Amniotic epithelial cell (primary cell): ENCODE measurements at places on chromosomes 6 and 20.

DNA sequence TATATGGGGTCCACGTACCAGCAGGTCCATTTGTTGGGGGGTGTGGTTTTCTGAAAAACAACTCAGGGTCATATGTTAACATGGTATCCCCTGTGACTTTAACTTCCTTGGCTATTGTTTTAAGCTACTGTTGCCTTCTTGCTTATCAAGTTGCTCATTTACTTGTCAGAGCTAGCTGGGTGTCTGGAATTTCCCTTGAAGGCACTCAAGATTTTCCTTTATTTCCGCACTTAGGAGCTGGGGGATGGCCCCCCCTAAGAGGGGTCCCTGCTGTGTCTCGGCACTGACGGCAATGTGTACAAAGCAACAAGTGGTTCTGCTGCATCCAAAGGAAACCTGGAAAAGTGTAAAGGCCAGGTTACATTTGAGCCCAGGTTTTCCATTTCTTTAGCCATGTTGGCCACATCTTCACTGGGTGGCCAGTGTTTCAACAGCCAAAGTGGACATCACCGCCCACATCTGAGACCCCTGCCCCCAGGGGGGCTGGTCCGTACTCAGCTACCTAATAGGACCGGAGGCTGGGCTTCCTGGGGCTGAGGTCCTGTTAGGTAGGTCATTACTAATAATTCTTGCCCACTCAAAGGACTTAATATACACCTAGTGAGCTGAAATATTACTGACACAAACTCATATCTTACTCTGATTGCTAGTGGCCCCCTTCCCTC is 24.8 kb upstream of the SYNDIG1 start:
- DNase-seq, result no peak

- DNase-seq, result no peak
These were observed 42.3 kb downstream of the YTHDF1 start for GRCh38 chr20:63173552-63174191.

DNA sequence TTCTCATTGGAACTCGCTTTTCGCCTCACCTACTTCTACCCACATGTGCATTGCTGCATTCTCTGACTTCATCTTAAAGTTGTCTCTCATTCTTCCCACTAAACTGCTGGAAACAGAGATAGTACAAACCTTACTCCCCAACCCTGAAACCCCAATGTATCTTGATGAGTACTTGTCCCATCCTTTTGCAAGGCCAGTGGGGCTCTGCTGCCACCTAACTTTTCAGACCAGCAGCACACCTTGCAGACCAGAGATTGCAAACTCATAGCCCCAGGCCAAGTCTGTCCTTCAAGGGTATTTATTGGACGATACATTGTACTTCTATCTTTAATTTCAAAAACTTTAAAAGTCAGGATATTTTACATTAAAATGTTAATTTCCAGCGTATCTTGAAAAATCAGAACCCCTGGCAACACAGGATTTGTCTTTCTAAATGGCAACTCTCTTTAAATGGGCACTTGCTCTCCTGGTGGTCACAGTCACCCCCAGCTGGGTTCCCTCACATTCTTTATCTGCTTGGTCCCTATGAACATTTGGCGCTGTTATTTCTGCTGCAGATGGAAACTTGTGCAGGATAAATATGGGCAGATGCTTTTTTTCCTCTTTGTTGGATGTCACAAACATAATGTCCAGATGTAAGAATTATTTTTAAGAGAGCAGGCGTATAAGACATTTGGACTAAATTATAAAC is 83.9 kb downstream of the SOD2 start:
- DNase-seq, result no peak

DNA sequence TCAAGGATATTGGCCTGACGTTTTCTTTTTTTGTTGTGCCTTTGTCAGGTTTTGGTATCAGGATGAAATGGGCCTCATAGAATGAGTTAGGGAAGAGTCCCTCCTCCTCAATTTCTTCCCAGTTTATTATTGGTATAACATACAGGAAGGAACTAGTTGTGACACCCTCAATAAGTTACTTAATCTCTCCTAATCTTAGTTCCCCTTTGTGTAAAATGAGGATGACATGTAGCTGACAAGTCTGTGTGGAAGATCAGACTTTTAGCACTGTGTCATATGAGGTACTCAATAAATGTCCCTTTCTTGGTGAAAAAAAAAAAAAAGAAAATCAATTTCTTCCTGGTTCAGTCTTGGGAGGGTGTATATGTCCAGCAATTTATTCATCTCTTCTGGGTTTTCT is 155.8 kb downstream of the PDE7B start:
- no peak for DNase-seq

GRCh38 chr20:62160253-62160652 is 16.7 kb downstream of the SS18L1 start:
- DNase-seq, result no peak

- DNase-seq, result no peak
These were observed 39.6 kb downstream of the MEP1A start for GRCh38 chr6:46832816-46833215.
